ENCODE measurements at places on chromosomes 12 and 14.

DNA sequence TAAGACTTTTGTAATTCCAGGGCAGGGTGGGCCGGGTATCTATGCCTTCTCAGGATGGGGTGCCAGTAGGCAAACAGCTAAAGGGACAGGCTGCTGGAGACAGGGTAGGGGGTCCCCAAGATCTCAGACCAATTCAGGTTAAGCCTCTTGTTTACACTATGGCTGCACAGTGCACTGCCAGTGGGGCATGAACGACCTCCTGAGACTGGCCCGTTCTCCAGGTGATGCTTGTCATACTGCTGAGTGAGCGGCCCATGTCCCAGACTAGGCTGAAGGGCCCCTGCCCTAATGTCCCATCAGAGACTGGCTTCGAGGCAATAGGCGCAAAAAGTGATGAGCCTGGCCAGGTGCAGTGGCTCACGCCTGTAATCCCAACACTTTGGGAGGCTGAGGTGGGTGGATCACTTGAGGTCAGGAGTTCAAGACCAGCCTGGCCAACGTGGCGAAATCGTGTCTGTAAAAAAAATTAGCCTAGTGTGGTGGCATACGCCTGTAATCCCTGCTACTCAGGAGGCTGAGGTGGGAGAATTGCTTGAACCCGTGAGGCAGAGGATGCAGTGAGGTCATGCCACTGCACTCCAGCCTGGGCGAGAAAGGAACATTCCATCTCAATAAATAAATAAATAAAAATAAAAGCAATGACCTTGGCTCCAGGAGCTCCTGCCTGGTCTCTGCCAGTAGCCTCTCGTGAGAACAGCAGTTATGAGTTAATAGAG lies 12.6 kb downstream of the SLC25A29 start:
- DNase-seq = no peak

- no peak for DNase-seq
Observed at GRCh38 chr12:49973361-49973830, 649 bp downstream of the AQP6 start.

DNA sequence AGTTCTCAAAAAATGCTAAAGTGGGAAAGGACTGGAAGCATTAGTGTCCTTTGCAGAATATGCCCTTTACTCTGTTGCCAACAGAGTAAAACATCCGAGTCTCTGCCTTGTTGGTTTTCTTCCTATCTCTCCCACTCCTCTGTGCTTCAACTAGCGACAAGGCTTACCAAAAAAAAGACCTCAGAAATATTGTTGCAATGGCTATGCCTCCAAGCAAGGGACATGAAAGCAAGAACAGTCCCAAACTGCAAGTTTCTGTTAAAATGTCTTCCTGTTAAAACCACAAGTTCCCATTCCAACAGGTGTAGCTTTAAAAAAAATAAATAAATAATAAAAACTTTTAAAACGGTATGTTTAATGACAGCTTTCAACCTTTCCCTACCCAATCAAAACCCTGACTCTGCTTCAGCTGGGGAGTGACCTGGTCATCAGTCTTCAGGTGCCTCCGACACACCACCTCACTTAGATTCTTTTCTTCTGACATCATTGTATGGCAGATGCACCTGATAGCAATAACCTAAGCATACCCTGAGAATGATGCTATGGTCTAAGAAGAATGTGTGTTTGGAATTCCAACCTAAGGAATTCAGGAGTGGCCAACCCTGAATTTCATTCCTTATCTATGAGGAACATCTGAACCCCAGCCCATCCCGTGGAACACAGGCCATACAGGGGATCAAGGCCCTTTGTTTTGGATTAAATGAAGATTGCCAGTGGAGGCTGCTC lies 81.0 kb downstream of the RPS29 start:
- DNase-seq = no peak

DNA sequence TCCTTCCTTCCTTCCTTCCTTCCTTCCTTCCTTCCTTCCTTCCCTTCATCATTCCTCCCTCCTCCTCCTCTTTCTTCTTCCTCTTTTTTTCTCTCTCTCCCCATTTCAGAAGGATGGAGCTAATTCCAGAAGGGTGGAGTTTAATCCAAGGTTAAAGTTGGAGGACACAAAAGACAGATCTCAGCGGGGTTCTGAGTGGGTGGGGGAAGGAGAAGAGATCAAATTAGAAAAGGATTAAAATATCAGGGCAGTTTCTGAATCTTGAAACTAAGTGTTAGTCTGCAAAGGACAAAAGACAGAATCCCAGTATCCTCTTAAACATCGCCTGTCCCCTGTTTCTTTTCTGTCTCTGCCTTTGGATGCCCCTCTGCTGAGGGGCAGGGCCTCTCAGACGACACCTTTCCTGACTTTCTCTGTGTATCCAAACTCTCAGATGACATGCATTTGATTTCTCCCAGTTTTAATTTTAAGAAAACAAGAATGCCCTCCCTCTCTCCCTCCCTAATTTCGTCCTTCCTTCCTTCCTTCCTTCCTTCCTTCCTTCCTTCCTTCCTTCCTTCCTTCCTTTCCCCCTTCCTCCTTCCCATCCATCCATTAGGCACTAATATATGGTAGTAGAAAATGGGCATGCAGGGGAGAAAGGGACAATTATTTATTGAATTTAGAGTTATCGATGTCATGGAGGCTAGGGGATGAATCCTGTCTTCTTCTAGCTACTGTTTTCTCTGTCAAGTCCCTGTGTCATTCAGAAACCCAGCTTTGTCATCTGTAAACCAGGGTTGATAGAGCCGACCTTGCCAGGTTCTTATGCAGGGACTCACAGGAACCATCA lies 269.1 kb downstream of the VRK1 start:
- DNase-seq = no peak

DNA sequence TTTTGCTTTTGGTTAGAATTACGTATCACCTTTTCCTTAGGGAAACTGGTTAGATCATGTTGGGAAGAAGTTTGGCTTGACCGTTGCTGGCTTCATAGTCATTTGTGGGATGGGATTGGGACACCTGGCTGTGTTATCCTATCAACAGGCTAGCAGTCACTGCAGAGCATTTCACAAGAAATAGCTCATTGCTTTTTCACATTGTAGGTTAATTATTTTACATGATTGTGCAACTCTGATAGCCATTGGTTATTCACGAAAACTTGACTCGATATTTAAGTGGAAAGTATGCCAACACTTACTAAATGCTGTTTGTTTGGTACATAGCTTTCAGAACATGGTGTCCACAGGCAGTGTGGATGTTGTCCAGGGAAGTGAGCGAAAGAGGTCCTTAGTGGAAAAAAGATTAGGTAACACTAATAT lies 89.4 kb downstream of the NKX2-1 start:
- no peak for DNase-seq
